H4 (cell line): ENCODE measurements at places on chromosomes 11 and 22. TPM values are rescaled to one million over a fixed set of nuclear protein-coding genes. Genes with fewer than 3 reads are reported as not detected.
A peak's percentile ranks its signal among the peaks of the same experiment; 100 is the strongest.

Gene CLMP
- total RNA-seq, result 13.6 and 25.2 TPM in 2 replicates

Gene BIK
- 0.45 TPM in 1 of 2 replicates, not detected in the other for total RNA-seq

Gene CHST1
- 0.95 and 2.0 TPM in 2 replicates for total RNA-seq

Gene PIWIL4
- total RNA-seq, result not detected in 2 replicates

Gene CALCA
- total RNA-seq, result 0.14 TPM in 1 of 2 replicates, not detected in the other

Gene SYCE3
- total RNA-seq, result not detected in 2 replicates

Gene C11orf97
- total RNA-seq, result not detected in 2 replicates

Gene RIMBP3C
- total RNA-seq, result 0.27 and 0.31 TPM in 2 replicates

Gene LUZP2
- 0.25 and 0.77 TPM in 2 replicates for total RNA-seq

GRCh38 chr11:115990004-115990447 is 485.8 kb upstream of the CADM1 start:
- DNase-seq, result no peak

GRCh38 chr22:20128902-20129746 is 2.5 kb upstream of the ZDHHC8 start:
- DNase-seq, result no peak

DNA sequence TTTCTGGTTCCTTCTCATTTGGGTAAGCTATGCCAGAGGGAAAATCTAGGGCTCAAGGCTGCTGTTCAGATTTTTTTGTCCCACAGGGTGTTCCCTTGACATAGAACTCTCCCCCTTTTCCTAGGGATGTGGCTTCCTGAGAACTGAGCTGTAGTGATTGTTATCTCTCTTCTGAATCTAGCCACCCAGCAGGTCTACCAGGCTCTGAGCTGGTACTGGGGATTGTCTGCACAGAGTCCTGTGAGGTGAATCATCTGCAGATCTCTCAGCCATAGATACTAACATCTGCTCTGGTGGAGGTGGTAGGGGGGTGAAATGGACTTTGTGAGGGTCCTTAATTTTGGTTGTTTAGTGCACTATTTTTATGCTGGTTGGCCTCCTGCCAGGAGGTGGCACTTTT is 167.3 kb upstream of the PGR start:
- no peak for DNase-seq

- DNase-seq, result peak; percentile 93
These were observed 52.6 kb downstream of the ARHGAP42 start for GRCh38 chr11:100739666-100740065.

DNA sequence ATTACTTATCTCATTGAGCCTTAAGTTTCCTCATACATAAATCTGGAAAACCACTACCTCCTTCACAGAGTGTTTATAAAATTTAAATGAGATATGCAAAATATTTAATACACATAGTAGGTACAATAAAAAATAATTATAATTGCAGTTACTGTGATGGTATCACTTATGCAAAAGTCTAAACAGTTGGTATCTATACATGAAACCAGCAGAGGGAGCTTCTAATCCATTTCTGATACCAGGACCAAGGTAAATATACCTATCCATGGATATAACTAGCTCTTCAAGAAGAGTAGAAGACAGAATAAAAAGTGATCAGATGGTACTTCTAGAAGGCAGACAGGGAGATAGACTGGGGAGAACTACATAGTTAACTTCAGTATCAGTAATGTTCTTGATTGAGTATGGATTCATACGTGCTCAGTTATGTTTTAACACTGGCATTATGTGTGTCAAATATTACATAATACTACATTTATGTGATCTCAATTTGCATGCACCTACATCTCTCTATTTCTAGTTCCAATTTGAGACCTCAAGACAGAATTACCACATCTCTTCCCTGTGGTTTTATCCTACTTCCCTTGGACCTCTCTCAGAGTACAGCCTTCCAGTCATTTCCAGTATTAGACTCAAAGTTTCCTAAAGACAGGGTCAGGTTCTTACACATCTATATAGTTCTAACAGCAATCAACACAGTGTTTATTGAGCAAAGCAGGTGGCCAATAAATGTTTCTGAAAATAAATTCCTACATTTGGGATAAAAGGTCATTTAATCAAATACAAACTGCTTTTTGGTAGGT is 13.7 kb upstream of the TSG101 start:
- peak; percentile 17 for DNase-seq

- DNase-seq, result no peak
These were observed 2.8 kb downstream of the DUSP8 start for GRCh38 chr11:1569251-1569780.

DNA sequence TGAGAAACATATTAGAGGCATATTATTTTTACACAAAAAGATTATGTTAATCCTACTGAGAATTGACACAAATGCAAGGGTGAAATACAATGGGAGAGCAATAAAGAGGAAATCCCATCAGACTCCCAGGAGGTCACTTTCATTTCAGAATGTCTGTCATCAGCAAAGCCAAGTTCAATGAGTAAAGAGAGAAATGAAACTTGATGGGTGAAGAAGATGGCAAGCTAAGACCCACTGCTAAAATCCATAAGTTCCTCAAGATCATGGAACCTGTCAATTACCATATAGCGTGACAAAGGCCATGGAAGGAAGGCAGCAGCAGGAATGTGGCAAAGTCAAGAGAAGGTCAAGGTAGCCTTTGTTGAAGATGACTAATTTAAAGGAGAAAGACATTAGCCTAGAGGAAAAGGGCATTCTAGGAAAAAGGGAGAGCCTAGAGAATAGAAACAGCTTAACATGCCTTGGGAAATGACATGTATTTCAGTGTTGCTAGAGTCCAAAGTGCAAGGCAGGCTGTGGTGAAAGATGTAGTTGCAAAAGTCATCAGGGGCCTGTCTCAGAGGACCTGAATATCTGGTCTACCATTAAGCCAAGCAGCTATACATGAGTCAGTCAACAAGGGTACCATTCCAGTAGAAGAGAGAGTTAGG is 43.1 kb downstream of the FAM168A start:
- DNase-seq, result no peak

GRCh38 chr11:73384872-73385689 is 8.9 kb downstream of the RELT start:
- peak; percentile 48 for DNase-seq

- DNase-seq, result peak; percentile 92
These were observed 2.9 kb downstream of the RPL3 start for GRCh38 chr22:39316440-39317083.

- peak; percentile 10 for DNase-seq
These were observed 22.1 kb downstream of the GGTLC2 start for GRCh38 chr22:22666307-22667091.

GRCh38 chr22:48781868-48782267 is 1045.8 kb downstream of the BRD1 start:
- DNase-seq, result no peak

GRCh38 chr11:73013021-73013420 is 129.1 kb downstream of the FCHSD2 start:
- DNase-seq, result no peak

GRCh38 chr11:110242188-110242587 is 54.2 kb downstream of the RDX start:
- DNase-seq, result no peak

DNA sequence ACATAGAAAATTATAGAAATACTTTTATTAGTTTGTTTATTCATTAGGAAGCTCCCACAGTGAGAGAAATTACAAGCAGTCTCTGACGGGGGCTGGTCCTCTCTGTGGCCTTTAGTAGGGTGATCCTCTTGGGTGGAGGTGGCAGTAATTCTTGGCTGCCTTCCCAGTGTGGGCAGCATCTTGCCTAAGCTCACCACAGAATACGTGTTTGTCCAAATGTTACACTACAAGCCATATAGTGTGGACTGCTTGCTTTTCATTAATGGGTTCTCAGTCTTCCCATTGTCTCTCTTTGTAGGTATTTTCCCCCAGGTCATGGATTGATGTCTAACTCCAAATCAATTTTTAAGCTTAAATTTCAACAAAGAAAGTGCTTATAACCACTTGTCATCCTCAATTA is 43.3 kb downstream of the ENDOD1 start:
- DNase-seq, result peak; percentile 78

GRCh38 chr11:32366666-32367065 is 68.7 kb downstream of the WT1 start:
- no peak for DNase-seq

DNA sequence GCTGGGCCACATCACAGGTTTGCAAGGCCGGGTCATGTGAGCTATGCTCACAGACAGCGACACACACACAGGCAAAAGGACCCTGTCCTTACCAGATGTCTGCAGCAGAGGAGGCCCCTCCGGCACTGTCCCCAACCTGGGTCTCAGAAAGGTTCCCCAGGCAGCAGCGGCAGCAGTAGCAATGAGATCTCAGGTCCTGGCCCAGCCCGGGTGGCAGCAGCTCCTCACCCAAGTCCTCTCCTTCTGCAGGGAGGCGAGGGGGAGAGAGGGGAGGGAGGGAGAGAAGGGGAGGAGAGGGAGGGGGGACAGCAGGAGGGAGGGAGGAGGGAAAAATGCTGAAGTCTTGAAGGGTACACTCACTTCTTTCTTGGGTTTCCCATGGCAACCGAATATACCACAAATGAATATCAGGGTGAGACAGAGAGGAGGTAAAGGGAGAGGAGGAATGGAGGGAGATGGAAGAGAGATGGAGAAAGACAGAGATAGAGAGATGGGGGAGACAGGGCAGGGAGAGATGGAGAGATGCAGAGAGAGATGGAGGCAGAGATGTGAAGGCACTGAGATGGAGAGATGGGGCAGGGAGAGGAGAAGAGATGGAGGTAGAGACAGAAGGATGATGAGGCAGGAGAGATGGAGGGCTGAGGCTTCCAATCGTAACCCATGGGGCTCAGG is 9.5 kb downstream of the ELFN2 start:
- DNase-seq, result no peak

GRCh38 chr11:33657757-33658156 is 42.9 kb downstream of the C11orf91 start:
- no peak for DNase-seq

- no peak for DNase-seq
These were observed 911 bp downstream of the PANX2 start for GRCh38 chr22:50171319-50171964.

DNA sequence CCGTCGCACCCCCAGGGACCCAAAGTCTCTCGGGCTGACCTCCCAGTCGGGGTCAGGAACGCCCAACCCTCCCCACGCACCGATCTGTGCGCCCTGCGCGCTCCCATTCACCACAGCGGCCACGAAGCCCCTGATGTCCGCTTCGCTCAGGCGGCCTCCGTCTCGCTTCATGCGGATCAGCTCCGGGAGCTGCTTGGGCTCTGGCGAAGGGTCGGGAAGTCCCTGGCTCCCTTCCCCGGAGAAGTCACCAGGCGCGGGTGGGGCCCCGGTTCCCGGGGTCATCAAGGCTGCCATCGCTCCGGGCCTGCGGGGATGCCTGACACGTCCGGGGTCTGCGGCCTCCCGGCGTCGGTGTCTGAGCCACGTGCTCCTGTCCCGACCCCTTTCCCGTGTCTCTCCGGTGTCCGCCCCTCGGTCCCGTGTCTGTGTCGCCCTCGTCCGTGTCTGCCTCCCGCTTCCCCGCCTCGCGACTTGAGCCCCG is 356 bp downstream of the TYMP start:
- DNase-seq, result no peak

DNA sequence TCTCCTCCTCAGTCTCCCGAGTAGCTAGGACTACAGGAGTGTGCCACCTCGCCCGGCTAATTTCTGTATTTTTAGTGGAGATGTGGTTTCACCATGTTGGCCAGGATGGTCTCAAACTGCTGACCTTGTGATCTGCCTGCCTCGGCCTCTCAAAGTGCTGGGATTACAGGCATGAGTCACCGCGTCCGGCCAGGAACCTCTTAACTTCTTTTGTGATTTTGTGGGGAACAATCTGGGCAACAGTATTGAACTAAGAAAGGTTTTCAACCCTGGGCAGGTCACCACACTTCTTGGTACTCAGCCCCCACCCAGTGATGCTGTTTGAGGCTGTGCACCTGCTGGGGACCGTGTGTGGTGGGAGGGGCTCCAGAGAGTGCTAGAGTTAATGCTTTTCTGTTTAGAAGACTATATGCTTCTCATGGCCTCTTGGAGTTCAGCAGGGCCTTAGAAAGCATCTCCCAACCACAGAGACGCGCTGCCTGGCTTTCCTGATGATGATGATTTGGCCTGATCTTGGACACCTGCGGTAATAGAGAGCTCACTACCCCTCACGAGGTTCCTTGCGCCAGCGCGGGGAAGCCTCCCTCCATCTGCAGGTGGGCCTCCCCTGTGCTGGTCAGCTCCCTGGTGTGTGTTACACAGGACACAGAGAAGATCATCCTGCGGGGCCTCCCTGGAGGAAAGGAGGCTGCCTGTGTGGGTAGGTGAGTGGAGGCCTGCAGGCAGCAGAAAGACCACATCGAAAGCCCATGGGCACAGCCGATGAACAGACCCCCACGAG is 1.2 kb downstream of the DENND6B start:
- no peak for DNase-seq
